ENCODE measurements at places on chromosomes 3 and 15. TPM values are rescaled to one million over a fixed set of nuclear protein-coding genes. Genes with fewer than 3 reads are reported as not detected.

- DNase-seq: peak; percentile 75
These were observed 5.3 kb downstream of the FOXP1 start for GRCh38 chr3:71578054-71578751.

DNA sequence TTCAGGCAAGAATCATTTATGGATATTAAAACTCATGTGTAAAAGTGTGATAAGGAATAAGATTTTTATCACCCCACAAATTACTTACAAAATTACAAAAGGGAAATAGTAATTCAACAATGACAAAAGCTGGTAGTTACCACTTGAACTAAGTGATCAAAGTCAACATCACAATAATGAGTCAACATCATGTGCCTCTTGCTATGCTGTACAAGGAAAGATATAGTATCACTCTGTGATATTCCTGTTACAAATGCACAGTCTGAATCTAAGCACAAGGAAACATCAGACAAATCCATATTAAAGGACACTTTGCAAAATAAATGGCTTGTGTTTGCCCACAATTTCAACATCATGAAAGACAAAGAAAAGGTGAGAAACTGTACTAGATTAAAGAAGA, 90.5 kb upstream of the PLCL2 start:
- peak; percentile 32 for DNase-seq

DNA sequence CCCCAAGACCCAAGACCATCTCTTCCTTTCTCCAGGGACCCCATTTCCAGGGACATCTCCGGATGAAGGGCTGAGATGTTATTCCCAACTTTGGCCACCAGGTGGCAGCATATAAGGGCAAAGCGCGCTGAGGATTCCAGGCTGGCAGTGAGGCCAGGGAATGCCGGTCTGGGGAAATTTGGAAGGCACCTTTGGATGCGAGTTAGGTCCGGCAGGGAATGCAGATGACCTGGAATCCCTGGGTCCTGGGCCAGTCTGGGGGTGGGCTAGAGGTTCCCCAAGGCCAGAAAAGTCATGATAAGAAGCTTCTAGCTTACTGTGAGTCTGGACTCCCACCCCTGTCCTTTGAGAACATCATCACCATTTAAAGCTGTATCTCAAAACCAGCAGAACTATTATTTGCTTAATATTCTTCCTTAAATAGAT, 1.6 kb upstream of the CHST13 start:
- DNase-seq: peak; percentile 59

- no peak for DNase-seq
These were observed 8.2 kb upstream of the BCL6 start for GRCh38 chr3:187753516-187753915.

DNA sequence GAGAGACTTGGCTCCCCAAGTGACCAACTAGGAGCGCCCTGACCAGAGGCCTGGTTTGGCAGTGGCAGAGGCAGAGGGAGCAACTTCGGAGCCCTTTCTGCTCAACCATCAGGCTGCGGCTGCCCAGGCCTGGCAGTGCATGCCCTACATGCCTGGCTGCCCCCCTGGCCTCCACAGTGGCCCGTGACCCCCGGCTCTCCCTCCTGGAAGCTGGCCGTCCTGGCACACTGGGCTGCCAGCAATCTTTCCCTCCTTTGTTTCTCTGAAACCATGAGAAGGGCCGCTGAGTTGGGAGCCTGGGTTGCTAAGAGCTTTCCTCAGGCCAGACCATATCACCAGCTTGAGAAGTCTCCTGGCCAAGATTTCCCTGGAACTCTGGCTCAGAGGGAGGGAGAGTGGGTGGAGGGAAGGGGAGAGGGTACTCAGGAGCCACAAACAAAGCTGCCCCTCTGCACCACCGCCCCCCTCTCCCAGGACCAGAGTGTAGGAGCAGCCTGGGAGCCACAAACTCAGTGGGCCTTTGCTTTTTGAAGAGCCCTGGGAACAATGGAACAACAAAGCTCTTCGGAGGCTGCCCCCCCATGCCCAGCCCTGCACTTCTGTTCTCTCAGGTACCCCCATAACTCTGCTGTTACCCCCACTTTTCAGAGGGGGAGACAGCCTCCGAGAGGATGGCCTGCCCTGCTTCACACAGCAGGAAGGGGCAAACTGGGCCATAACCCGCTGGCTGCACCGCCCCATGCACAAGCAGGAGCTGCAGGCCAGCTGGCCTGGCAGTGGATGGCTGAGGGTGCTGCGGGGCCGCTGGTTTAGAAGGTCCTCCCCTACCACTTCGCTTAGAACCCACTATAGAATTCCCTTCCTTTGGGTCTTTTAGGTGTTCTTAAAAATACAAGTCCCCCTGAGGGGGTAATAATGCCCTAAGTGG, 11.3 kb downstream of the CORO2B start:
- no peak for DNase-seq

DNA sequence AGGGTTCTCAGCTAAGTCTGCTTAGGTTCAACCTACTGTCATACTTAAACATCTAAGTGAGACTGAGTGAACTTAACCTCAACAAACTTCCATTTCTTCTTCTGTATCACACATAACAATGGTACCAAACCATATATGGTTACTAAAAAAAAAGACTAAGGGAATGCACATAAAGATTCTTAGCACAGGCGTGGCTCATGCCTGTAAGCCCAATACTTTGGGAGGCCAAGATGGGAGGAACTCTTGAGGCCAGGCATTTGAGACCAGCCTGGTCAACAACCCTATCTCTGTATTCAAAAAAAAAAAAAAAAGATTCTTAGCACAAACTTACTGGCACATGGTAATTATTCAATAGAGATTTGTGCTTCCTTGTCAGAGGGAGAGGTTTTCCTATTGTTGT, 57.9 kb downstream of the ACAP2 start:
- DNase-seq: peak; percentile 37

- DNase-seq: no peak
These were observed 247.4 kb downstream of the KBTBD8 start for GRCh38 chr3:67245545-67245944.

GRCh38 chr15:78989701-78990240, 44.9 kb upstream of the CTSH start:
- no peak for DNase-seq

GRCh38 chr15:61153291-61153690, 75.8 kb downstream of the RORA start:
- no peak for DNase-seq

DNA sequence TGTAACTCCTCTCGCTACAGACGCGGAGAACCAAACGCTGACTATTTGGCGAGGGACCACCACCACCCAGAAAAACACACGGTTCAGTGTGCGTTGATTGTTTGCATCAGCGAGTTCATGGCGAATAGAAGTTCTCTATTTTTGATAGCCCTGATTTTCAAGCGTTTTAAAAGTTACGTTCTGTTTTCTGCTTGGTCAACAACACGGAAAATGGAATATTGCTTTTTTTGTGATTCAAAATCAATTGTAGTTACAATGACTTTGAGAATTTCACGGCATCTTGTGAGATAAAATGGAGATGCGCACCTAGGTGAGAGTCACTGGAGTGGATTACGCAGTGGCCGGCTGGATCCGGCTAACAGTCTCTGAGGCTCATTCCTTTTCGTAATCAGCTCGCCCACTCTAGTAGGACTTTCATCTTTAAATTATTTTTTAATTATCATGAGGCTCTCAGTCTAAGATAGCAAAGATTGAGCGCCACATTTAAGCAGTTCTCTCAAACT, 54.8 kb downstream of the CCDC54 start:
- peak; percentile 33 for DNase-seq

Gene NR2E3
- total RNA-seq: 0.35 TPM

Gene FANCD2OS
- not detected for total RNA-seq

Gene GRM7
- not detected for total RNA-seq
